Naive thymus-derived CD8-positive, alpha-beta T cell (primary cell): ENCODE measurements at places on chromosomes 12 and 14. TPM values are rescaled to one million over a fixed set of nuclear protein-coding genes. Genes with fewer than 3 reads are reported as not detected.

The KIF5A gene
- not detected for polyA plus RNA-seq

GRCh38 chr12:122980183-122981035 lies at the start of gene ARL6IP4:
TSS of gene ARL6IP4 (plus strand) at chr12:122980681. CDS start at chr12:122981140, 459 bp downstream.
- peak; percentile 67 for DNase-seq

- no peak for DNase-seq
Observed at GRCh38 chr12:132827763-132828703, 636 bp downstream of the GOLGA3 start.

- no peak for DNase-seq
Observed at GRCh38 chr12:3624273-3624672, 128.6 kb downstream of the CRACR2A start.
